ENCODE measurements at places on chromosomes 4 and X.

- DNase-seq: no peak
These were observed 28.8 kb upstream of the PLCXD1 start for GRCh38 chrX:252244-252956.

GRCh38 chr4:1285790-1286553 lies 3.7 kb upstream of the MAEA start:
- DNase-seq: peak; percentile 43

- DNase-seq: no peak
These were observed 14.7 kb upstream of the GSX2 start for GRCh38 chr4:54085284-54085683.

DNA sequence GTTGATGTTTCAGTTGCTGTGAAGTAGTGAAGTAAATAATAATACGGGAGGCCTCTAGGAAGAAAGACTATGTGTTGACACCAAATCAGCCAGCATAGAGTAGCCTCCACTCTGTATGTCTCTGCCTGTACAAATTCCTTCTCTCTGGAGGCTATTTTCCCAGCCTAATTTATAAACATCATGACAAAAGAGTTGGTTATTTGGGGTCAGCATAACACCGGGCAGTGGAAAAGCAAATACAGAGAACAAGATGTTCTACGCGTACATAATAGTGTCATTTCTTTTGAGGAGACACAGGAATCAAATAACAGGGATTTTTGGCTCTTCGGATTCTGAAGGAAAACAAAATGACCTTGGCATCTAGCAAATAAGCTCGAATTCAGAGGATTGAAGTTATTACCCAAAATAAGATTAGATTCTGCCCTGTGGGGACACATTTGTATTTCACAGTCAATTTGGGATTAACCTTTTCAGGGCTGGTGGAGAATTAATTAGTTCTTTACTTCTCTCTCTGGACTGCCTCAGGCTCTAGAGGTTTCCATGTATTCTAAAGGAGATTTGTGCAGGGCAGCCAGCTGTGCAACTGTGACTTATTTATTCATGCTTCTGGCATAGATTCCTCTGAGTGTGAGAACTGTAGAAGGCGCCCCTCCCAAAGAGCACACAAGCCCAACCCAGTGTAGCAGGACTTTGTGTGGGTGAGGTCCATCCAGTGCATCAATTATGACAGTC lies 14.1 kb upstream of the SYTL4 start:
- DNase-seq: no peak

GRCh38 chr4:125750828-125751466 lies 436.2 kb downstream of the FAT4 start:
- DNase-seq: no peak

- no peak for DNase-seq
These were observed 1.4 kb downstream of the ARHGEF6 start for GRCh38 chrX:136779346-136779781.

- no peak for DNase-seq
These were observed 123.5 kb downstream of the ZNF827 start for GRCh38 chr4:145815027-145815612.

DNA sequence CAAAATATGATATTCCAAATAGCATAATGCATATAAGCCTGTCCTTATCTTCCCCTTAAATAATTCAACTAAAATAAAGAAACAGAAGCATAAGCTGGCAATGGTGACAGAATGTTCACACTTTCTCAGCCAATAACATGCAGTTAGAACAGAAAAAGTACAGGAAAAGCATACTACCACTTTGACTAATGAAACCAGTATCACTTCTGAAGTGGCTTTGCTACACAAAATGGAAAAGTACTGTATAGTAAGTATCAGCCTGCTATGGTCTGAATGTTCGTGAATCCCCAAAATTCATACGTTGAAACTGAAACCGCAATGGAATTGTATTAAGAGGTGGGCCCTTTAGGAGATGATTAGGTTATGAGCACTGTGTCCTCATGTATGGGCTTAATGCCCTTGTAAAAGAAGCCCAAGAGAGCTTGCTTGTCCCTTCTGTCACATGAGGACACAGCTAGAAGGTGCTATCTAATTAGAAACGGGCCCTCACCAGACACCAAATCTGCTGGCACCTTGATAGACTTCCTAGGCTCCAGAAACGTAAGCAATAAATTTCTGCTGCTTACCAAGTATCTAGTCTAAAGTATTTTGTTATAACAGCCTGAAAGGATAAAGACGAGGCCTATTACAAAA lies 102.6 kb downstream of the PRDM5 start:
- DNase-seq: no peak

- DNase-seq: no peak
These were observed 107.7 kb upstream of the ATXN3L start for GRCh38 chrX:13427441-13428052.

GRCh38 chr4:168478868-168479267 lies 1.4 kb downstream of the DDX60L start:
- no peak for DNase-seq

DNA sequence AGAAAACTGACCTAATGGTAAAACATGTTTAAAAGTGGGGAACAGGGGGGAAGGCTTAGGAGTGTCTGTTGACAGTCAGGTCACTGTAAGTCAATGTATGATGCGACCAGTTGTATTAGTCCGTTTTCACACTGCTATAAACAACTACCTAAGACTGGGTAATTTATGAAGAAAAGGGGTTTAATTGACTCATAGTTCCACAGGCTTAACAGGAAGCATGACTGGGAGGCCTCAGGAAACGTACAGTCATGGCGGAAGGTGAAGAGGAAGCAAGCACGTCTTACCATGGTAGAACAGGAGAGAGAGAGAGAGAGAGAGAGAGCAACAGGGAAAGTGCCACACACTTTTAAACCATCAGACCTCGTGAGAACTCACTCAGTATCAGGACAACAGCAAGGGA lies 13.0 kb upstream of the PLAC1 start:
- no peak for DNase-seq

- no peak for DNase-seq
These were observed 440.5 kb downstream of the MAPK10 start for GRCh38 chr4:85919200-85919887.

DNA sequence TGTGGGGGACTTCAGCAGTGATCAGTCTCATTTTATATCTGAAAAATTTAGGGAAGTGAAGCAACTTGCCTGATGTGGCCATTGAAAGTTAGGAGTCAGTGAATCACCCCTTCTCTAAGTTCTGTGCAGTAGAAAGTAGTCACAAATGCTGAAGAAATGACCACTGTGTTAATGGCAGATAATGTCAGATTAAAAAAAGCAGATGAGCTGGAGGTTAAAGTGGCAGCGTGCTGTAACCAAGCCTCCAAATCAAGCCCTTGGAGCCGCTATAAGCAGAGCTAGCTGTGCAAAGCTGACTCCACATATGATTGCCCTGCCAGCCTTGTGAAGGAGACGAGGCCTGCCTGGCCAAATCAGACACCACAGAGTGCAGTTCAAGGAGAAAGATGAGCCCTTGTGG lies 39.2 kb upstream of the PDE5A start:
- no peak for DNase-seq

DNA sequence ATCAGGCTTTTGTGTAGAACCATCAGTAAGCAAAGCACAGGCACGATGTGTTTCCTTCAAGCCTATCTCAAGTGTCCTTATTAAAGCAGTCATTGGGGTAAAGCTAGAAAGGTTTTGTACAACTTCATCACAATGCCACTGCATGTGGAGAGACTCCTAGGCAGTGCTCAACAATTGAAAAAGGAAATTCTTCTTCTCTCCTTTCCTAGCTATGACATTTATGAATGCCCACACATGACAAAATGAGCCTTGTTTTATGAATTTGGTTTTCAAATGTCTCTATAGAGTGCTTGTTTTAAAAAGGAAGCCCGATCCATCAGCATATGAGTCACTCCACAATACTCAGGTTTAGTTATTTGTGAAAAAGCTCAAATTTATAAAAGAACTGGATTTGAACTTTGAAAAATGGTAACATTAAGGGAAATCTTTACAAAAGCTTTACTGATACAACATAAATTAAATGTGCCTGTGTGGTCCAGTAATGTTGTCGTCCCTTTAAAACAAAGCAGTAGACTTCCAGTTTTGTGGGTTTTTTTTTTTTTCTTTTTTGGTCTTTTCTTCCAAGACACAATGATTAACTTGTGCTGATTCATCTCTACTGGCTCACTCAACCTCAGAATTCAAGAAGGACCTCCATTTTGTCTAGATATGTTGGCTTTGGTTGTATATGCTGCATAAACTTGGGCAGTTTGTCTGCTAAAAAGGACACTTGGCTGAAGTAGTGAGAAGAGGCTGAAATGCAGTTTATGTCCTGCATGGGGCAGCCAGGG lies 273.8 kb downstream of the GASK1B start:
- DNase-seq: no peak

- DNase-seq: no peak
These were observed 39.5 kb upstream of the TBC1D19 start for GRCh38 chr4:26544421-26544820.

DNA sequence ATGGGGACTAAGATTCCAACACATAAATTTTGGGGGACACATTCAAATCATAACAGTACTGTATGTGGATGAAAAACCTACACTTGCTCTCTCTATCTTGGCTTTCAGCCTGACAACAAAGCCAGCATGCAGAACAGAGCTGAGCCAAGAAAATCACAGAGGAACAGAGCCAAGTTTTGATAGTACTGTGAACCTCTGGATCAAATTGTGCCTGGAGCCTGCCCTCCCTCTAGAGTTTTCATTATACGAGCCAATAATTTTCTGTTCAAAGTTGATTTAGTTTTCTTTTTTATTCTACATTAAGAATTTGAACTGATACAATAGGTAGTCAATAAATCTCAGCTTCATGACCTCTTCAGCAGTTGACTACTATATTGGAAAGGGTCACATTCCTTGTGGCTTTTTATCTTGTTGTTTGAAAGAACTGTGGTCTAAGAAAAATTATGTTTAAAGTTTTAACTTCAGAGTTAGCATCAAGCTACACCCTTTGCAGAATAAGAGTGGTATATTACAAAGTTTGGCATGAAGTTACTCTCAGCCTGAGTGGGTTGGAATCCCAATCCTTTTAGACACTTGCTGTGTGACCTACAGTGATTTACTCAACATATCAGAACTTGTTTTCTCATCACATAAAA lies 31.1 kb downstream of the GRID2 start:
- no peak for DNase-seq

DNA sequence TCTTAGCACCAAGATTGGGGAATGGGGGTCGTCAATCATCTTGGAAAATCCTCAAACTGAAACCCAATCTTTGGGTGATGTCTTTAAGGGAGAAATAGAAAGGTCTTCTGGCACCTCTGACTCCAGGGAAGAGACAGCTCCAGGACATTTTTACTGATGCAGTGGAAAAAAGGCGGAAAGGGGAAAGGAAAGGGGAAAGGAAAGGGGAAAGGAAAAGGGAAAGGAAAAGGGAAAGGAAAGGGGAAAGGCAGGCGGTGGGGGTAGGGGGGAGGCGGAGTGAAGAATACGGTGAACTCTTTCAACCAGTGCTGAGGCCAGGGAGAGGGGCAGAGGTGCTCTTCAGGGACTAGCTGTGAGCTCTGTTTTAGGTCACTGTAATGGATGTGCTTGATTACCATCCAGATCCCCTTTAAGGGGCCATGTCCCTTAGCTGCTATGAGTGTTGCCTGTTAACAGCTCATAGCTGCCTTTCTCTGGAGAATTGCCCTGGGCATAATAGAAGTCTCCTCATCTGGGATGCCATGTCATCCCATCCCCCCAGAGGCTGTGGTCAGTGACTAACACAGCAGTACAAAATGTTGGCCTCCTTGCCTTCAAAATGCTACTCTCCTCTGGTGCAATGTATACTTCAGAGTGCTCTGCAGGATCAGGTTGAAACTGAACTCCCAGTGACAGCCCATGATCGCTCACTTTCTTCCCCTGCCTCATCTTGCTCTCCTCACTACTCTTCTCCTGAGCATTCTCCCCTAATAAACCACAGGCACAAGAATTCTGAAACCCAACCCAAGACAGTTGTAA lies 92.4 kb upstream of the AP1S2 start:
- DNase-seq: no peak

GRCh38 chr4:67746797-67747495 lies 7.2 kb downstream of the GNRHR start:
- DNase-seq: no peak

DNA sequence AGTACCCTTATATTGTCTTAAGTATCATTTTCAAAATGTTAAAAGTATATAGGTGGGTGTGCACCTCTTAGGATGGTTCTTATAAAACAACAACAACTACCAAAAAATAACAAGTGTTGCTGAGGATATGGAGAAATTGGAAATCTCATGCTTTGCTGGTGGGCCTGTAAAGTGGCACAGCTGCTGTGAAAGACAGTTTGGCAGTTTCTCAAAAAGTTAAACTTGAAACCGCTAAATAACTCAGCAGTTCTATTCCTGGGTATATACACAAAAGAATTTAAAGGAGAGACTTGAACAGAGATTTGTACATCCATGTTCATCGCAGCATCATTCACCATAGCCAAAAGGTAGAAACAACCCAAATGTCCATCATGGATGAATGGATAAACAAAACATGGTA lies 65.5 kb downstream of the HAND2 start:
- DNase-seq: no peak

DNA sequence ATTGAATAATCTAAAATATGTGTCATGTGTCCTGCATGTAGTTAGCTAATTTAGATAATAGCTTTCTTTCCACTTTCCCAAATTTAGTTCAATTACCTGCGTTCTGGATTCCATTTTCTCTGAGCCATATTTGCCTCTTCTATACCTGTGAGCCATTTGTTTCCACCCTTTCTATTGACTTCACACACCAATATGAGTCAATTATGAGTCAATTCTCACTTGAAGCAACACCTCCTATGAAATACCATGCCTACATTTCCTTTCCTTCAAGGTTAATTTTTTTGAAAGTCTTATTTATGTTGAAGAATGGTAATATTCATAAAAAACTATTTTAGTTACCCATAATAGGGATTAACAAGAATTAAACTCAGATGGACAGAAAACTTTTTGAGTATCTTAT lies 25.8 kb downstream of the NPY2R start:
- DNase-seq: no peak

DNA sequence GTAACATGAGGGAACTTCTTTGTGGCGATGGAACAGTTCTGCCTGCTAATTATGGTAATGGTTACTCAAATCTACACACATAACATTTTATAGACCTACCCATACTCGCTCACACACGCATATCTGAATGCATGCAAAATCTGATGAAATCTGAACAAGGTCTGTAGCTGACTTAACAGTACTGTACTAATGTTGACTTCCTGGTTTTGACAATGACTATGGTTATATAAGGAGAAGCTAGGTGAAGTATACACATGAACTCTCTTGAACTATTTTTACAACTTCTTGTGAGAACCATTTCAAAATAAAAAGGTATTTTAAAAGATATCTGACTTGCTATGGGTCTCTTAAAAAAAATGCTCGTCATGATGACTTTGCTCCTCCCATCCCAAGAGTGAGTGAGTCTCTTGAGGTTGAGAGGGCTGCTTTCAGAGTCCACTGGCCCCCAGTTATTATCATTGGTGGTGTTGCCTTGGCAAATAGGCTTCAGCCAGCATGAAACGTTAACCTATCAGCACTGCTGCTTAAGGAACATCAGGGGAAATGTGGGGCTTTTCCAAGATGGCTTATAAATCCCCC lies 99.8 kb downstream of the MTMR1 start:
- no peak for DNase-seq

GRCh38 chr4:133498149-133498548 lies 349.1 kb downstream of the PCDH10 start:
- no peak for DNase-seq

GRCh38 chrX:18890724-18891547 lies 93.0 kb downstream of the PHKA2 start:
- DNase-seq: no peak

GRCh38 chrX:148672517-148672916 lies 172.1 kb downstream of the AFF2 start:
- no peak for DNase-seq

Data from activated T-cell treated with anti-CD3 and anti-CD28 coated beads, Interleukin-2, amount 50 U/mL, for 1 hour (primary cell).